ENCODE measurements at places on chromosomes 6 and 20.

GRCh38 chr6:13638626-13639025 is 23.5 kb downstream of the NOL7 start:
- DNase-seq, result no peak

- DNase-seq, result no peak
These were observed 266.6 kb downstream of the COL12A1 start for GRCh38 chr6:74939151-74939708.

GRCh38 chr6:69917834-69918233 is 51.5 kb downstream of the COL19A1 start:
- no peak for DNase-seq

- no peak for DNase-seq
These were observed 46.9 kb downstream of the GJA10 start for GRCh38 chr6:89941031-89941762.
